Hepatocyte (in vitro differentiated cells): ENCODE measurements at places on chromosomes 12 and 14. TPM values are rescaled to one million over a fixed set of nuclear protein-coding genes. Genes with fewer than 3 reads are reported as not detected.

REM2 gene
- total RNA-seq, result 1.5 and 1.9 TPM in 2 replicates

- no peak for DNase-seq
These were observed 97.9 kb upstream of the NUDT4 start for GRCh38 chr12:93279565-93280412.

GRCh38 chr14:53128303-53129028, 24.7 kb downstream of the DDHD1 start:
- no peak for DNase-seq

DNA sequence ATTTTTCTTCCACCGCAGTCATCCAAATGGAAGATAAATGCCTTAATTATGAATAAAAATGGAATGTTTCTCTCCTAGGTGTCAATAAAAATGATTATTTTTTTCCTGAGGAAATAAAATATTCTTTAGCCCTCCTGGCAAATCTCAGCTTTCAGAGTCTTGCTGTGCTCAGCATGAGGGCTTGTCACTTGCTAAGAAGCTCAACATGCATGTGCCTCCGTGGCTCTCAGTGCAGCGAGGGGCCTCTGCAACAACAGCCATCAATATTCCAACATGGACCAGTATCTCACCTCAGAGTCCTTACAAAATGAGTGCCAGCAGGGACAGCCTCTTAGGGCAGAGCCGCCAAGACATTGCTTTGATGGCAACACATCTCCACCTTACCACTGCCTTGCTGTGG, 159.5 kb upstream of the TMPO start:
- no peak for DNase-seq

DNA sequence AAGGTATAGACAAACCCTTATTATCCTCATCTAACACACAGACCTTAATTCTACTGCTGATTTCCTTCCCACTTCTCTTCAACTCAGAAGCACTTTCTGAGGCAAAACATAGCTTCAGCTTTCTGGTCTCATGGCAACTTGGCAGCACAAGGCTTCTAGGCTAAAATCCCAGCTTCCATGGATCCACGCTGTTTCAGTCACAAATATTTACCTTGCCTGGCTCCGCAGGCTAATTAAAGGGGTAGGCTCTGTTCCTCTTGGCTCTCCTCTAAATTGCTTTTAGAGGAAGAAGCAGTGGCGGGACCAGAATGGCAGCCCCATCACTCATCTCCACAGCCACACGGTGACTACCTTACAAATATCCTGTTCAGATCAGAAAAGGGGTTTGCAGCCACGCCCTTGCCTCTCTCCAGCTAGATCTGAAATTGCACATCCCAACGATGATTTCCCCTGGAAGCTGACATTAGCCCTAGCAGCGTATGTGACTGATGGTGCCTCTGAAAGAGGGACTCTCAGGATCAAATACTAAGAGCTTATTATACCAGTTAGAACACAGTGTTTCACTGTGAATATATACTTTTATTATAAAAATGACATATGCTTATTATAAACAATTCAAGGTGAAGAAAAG, 221.5 kb upstream of the NUDT4 start:
- no peak for DNase-seq

DNA sequence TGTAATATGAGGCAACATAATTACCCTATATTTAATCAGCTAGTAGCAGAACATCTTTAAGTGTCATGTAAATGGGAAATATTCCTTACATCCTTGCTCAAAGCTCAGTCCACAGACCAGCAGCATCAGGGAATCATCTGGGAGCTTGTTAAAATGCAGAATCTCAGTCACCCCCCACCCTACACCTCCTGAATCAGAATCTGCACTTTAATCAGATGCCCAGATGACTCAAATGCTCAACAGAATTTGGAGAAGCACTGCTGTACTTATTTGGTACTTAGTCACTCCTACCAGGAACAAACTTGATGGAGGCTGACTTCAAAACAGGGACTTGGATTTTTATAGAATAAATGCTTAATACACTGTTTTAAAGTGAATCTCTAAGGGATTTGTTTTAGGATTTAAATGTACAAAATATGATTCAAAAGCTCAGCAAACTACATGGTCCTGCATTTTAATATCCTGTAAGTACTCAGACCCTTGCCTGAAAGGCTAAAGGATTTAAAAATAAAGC, 96.5 kb downstream of the ARMH4 start:
- DNase-seq, result no peak
